ENCODE measurements at places on chromosomes 3 and 15.

DNA sequence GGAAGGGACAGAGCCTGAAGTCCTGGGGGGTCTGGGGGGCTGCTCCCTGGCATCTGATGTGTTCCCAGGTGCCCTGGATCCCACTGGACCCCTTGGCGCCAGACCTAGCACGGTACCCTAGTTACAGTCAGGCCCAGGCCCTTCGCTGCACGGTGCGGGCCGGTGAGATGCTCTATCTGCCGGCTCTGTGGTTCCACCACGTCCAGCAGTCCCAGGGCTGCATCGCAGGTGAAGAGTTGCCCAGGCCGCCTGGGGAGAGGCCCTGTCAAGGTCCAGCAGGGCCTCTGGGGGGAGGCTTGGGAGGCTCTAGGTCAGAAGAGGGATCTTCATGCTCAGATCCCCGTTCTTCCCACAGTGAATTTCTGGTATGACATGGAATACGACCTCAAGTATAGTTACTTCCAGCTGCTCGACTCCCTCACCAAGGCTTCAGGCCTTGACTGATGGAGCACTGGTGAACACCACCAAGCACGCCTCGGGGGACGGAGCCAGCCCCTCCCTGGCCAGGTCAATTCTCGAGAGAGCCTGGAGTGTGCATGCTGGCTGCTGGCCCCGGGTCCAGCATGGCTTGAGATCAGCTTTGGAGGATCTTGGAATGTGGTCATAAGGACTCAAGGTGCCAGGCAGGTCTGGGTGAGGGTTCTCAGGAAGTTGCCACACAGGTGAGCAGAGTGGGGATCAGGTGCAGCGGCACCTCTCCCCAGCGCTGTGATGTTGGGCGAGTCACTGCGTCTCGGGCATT, 1.8 kb upstream of the PLA2G4B start:
- no peaks in the 10 kb centered on the region for H3K36me3 ChIP-seq
- peaks cover 17% of the 10 kb centered on the region for H3K4me1 ChIP-seq
- H3K27ac ChIP-seq = no peak overlapping the region
- no peak overlapping the region for H3K4me3 ChIP-seq
- DNase-seq = no peak
- no peaks in the 10 kb centered on the region for H3K27me3 ChIP-seq

DNA sequence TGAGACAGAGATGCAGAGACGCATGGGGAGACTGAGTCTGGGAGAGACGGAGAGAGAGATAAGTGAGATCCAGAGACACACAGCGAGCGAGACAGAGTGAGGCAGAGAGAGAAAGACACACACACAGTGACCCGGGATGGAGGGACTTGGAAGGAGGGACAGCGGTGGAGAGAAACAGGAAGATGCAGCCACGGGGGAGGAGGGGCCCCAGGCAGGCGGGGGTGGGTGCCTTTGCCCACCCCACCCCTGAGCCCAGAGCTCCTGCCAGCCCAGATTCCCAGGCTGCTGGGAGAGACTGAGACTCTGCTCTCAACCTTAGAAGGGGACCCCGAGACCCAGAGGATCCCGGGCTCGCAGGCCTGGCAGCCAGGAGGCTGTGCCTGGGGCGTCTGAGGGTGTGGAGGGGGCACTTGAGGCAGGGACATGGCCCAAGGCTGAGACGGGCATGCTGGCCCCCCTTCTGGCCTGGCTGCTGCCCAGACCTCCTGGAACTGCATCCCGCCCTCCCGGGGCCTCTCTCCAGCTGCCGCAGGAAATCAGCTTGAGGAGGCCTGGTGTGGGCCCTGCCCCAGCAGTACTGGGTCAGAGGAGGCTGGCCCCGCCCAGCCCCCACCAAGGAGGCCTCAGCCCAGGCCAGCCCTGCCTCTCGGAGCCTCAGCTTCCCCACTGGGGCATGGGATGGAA, 18.1 kb downstream of the H1-8 start:
- H3K27me3 ChIP-seq = peaks cover 5% of the 10 kb centered on the region
- H3K4me3 ChIP-seq = no peak overlapping the region
- no peak for DNase-seq
- peaks cover 23% of the 10 kb centered on the region for H3K4me1 ChIP-seq
- no peaks in the 10 kb centered on the region for H3K36me3 ChIP-seq

DNA sequence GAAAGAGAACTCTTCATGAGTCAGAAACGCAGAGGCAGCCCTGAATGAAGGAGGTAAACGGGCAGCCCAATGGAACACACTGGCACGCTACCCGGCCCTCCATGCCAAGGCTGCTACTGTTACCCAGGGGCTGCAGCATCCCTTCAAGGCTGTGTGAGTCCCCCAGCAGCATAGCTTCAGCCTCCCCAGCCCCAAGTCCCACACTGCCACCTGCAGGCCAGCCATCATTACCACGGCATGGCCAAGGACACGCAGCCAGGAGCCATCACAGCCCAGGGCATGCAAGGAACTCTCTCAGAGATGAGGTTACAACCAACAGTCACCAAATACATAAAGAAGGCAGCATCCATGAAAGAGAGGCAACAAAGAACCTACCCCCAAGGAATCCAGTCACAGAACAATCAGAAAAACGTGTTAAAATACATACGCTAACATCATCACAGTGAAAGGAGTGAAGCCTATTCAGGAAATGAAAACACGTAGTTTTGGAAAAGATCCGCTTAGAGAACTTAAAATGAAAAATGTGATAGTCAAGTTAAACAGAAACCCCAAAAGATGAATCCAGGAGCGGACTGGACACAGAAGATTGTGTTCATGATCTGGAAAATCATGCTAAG, 22.4 kb downstream of the PLA2G4F start:
- DNase-seq = no peak
- H3K36me3 ChIP-seq = no peaks in the 10 kb centered on the region
- no peak overlapping the region for H3K4me3 ChIP-seq
- no peaks in the 10 kb centered on the region for H3K27me3 ChIP-seq

GRCh38 chr3:16303037-16303575, 38.1 kb downstream of the OXNAD1 start:
- H3K4me3 ChIP-seq = no peak overlapping the region
- no peak overlapping the region for H3K27ac ChIP-seq
- DNase-seq = no peak

- DNase-seq = no peak
- H3K4me3 ChIP-seq = no peak overlapping the region
- H3K27ac ChIP-seq = no peak overlapping the region
- H3K27me3 ChIP-seq = no peaks in the 10 kb centered on the region
- H3K4me1 ChIP-seq = no peaks in the 10 kb centered on the region
Observed at GRCh38 chr3:192366916-192367315, 360.4 kb downstream of the FGF12 start.

DNA sequence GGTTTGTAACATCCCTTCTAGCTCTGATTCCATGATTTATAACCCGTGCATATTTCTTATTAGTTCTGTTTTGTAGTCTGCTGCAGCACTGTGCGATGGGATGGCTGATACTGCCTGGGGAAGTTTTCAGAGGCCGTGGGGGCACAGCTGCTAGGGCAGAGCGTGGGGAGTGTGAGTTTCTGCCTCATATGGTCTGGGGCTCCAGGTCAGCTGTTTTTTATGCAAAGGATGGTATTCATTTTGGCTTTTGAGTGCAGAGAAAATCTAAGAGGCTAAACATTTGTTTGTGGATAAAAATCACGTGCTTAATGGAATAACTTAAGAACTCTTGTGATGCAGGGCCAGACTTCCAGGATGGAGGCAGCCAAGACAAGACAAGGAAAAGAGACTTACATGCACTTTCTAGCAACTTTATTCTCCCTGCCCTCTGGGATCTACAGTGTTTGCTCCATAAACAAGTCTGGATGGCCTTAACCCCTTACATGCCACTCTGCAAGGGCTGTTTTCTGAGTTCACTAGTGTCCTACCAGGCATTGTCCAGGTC, 45.5 kb upstream of the CFAP161 start:
- no peak overlapping the region for H3K4me3 ChIP-seq
- no peaks in the 10 kb centered on the region for H3K4me1 ChIP-seq
- H3K36me3 ChIP-seq = no peaks in the 10 kb centered on the region
- DNase-seq = no peak
- H3K27me3 ChIP-seq = peaks cover 32% of the 10 kb centered on the region
- no peak overlapping the region for H3K27ac ChIP-seq

DNA sequence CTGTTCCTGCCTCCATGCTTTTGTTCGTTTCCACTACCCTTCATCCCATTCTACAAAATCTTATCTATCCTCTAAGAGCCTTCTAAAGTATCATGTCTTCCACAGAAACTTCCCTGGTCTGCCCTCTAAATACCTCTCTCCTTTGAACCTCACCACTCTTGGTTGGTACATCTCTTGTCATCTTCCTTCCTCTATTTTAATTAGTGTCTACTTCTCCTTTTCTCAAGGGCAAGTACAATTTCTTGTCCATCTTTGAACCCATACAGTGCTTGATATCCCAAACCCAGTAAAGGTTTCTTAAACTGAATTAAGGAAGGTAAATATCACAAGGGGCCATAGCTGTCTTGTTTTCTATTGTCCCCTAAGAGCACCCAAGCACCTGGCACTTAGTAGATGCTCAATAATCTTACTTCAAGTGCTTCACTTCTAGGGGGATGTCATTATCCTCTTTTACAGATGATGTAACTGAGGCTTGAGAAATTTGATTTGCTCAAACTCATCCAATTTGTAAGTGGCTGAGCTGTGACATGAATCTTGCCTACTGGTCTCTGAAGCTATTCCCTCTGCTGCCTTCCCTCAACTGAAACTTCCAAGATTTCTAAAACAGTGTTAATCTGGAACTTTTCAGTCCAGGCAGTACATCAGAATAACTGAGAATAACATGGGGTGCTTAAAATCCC, 2.6 kb upstream of the DAPK2 start:
- H3K27ac ChIP-seq = no peak overlapping the region
- no peaks in the 10 kb centered on the region for H3K36me3 ChIP-seq
- peak overlapping the region; percentile 80 for H3K4me3 ChIP-seq
- peak; percentile 36 for DNase-seq

DNA sequence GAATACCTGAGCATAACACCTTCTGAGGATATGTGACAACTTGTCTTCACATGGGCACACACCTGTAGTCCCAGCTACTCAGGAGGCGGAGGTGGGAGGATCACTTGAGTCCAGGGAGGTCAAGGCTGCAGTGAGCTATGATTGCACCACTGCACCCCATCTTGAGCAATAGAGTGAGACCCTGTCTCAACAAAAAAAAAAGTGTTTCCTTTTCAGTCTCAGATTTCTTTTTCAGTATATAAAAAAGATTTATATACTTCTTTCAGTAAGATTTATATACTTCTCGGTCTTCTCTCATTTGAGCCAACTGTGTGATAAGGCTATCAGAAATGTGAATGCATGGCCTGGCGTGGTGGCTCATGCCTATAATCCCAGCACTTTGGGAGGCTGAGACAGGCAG, 84.9 kb upstream of the SKOR1 start:
- peak overlapping the region; percentile 33 for H3K27ac ChIP-seq
- H3K36me3 ChIP-seq = no peaks in the 10 kb centered on the region
- H3K4me3 ChIP-seq = no peak overlapping the region
- peaks cover 8% of the 10 kb centered on the region for H3K4me1 ChIP-seq
- no peaks in the 10 kb centered on the region for H3K27me3 ChIP-seq
- DNase-seq = no peak

GRCh38 chr3:126119976-126120375, 36.1 kb upstream of the SLC41A3 start:
- peaks cover 4% of the 10 kb centered on the region for H3K27me3 ChIP-seq
- no peak overlapping the region for H3K27ac ChIP-seq
- DNase-seq = no peak

- no peak overlapping the region for H3K4me3 ChIP-seq
- H3K4me1 ChIP-seq = no peaks in the 10 kb centered on the region
- no peak for DNase-seq
- no peaks in the 10 kb centered on the region for H3K27me3 ChIP-seq
Observed at GRCh38 chr3:109114746-109115145, 3.2 kb downstream of the MORC1 start.

DNA sequence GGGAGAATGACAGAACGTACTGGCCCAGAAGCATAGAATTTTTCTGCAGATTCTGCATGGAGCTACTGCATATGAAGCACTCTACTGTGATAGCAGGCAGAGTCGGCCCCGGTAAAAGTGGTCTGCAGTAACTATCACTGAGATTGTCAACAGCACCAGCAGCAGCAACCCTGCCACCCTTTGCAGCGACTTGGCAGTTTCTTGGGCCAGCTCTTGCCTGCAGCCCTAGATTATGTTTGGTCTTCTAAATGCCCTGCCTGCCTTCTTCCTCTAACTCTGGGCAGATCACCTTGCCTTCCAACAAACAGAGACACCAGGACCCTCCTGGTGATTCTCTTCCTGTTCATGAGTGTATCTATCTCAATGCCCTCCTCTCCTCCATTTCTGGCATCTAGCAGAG, 129.1 kb upstream of the ABHD17C start:
- no peak overlapping the region for H3K27ac ChIP-seq
- H3K27me3 ChIP-seq = peaks cover 7% of the 10 kb centered on the region
- DNase-seq = no peak
- no peaks in the 10 kb centered on the region for H3K36me3 ChIP-seq
- no peaks in the 10 kb centered on the region for H3K4me1 ChIP-seq

- DNase-seq = no peak
- no peak overlapping the region for H3K27ac ChIP-seq
- H3K4me3 ChIP-seq = no peak overlapping the region
- no peaks in the 10 kb centered on the region for H3K4me1 ChIP-seq
- H3K36me3 ChIP-seq = peaks cover 8% of the 10 kb centered on the region
- H3K27me3 ChIP-seq = peaks cover 22% of the 10 kb centered on the region
Observed at GRCh38 chr3:197366301-197367044, 68.1 kb upstream of the DLG1 start.

DNA sequence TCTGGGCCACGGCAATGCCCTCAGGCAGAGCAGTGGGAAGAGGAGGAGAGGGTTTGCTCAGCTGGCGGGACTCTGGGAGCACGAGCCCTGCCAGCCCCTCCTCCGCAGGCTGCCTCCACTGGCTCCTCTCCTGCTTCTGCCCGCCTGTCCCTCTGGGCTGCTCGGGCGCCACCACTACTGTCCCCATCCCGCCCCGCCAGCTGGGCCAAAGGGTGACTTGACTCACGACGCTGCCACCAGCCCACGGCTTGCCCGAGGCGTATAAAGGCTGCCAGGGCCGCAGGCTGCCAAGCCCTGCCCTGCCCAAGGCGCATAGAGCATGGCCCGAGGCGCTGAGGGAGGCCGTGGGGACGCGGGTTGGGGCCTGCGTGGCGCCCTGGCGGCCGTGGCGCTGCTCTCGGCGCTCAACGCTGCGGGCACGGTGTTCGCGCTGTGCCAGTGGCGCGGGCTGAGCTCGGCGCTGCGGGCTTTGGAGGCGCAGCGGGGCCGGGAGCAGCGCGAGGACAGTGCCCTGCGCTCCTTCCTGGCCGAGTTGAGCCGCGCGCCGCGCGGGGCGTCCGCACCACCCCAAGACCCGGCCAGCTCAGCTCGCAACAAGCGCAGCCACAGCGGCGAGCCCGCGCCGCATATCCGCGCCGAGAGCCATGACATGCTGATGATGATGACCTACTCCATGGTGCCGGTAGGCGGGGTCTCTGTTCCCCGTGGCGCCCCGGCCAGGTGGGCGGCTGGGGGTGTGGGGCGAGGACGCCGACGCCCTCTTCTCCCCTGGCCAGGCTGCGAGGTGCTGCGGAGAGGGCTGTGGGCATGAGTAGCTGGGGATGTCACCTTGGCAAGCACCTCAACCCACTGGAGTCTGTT, at the start of gene GLDN:
Gene GLDN (plus strand): TSS at position 290 of the 861 bp plus-strand sequence. CDS start 30 bp downstream, at position 320.
- H3K4me3 ChIP-seq = peak within 1 kb of the TSS; percentile 20
- H3K36me3 ChIP-seq = no peaks in the 10 kb centered on the region
- no peaks in the 10 kb centered on the region for H3K4me1 ChIP-seq
- H3K27ac ChIP-seq = peak within 1 kb of the TSS; percentile 58
